ENCODE measurements at places on chromosomes 7 and 10. TPM values are rescaled to one million over a fixed set of nuclear protein-coding genes. Genes with fewer than 3 reads are reported as not detected.

SPDYE16 gene
- 1.2 TPM for total RNA-seq

RAB11FIP2 gene
- 59.7 TPM for total RNA-seq

MRLN gene
- total RNA-seq: 23.1 TPM

NEUROG3 gene
- not detected for total RNA-seq

RSPH10B2 gene
- total RNA-seq: not detected
